ENCODE measurements at places on chromosomes 13 and 19.
A peak's percentile ranks its signal among the peaks of the same experiment; 100 is the strongest.

DNA sequence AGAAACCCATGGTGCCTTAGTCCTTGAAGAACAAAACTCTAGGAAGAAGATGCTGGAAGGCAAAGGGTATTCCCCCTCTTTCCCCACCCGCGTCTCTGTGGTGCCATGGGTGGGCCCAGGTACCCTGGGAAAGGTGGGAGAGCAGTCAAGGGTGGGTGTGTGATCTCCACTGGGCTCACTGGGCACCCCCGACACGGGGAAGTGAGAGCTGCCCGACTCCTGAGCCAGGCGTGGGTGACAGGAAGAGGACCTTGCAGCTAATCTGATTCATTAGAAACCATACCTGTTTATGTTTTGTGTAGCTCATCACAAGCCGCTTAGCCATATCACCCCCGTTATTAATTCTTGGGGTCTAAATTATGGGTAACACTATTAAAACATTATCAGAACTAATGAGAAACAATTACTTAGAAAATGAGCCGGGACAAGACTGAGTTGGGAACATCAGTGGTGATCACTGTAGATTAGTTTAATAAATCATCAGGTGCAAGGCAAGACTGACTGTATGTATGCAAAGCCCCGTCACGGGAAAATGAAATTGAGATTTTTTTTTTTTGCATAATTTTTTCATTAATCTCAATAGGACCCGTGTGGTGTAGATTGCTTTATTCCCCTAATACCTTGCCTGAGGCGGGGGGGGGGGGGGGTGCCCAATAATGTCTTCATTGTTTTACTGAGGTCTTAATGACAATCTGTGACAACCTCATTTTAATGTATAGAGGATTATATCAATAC lies 77.3 kb downstream of the ZIC5 start:
- no peak for DNase-seq

- DNase-seq, result no peak
Observed at GRCh38 chr19:6876748-6877147, 10.6 kb upstream of the ADGRE1 start.

DNA sequence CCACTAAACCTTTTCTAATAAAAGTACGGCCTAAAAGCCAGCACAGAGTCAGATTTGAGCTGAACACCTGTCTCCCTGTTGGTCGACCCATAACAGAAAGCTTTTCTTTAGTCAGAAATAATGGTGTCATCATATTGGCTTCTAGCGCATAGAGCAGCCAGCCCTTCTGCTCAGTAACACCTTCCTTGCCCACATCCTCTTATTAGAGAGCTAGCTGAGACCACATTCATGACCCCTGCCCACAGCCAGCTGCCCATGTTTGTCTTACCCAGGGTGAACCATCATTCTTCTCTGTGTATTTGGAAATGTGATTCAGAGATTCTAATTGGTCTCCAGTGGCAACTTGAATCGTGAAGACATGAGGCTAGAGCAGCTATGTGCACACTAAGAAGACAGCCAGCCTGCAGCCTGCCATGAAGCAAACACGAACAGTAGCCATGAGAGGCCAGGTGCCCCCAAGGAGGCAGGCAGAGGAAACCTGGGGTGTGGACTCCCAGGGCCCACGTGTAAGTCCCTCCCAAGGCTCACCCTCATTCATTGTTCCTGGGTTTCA lies 82.3 kb upstream of the PDCD5 start:
- DNase-seq, result no peak

- no peak for DNase-seq
Observed at GRCh38 chr13:39603424-39603947, 493 bp upstream of the LHFPL6 start.

DNA sequence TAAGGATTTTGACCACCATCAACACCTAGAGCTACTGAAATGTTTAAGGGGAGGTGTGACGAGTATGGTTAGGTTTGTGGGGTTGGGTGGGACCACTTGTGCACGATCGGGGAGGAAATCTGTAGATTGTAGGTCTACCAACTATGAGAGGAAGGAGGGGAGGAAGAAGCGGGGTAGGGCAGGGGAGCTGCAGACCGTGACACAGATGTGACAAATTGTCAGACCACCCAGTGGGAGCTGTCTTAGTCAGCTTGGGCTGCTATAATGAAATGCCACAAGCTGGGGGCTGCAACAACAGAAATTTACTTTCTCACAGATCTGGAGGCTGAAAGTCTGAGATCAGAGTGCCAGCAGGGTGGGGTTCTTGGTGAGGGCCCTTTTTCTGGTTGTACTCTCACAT lies 62.2 kb upstream of the ARGLU1 start:
- DNase-seq, result no peak

DNA sequence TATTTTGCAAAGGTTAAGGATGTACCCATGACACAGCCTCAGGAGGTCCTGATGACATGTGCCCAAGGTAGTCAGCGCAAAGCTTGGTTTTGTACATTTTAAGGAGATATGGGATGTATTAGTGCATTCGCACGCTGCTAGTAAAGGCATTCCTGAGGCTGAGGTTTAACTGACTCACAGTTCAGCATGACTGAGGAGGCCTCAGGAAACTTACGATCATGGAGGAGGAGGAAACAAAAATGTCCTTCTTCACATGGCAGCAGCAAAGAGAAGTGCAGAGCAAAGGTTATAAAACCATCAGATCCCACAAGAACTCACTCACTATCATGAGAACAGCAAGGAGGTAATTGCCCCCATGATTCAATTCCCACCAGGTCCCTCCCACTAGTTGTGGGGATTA lies 1017.4 kb downstream of the EFNB2 start:
- DNase-seq, result no peak

- no peak for DNase-seq
Observed at GRCh38 chr19:50321831-50322230, 7.3 kb downstream of the KCNC3 start.

- no peak for DNase-seq
Observed at GRCh38 chr19:6413721-6414643, 10.6 kb downstream of the KHSRP start.

GRCh38 chr19:41373993-41374392 lies 2.3 kb upstream of the TMEM91 start:
- peak; percentile 84 for DNase-seq

- DNase-seq, result no peak
Observed at GRCh38 chr19:46728693-46729339, 11.9 kb upstream of the PRKD2 start.

GRCh38 chr13:58712191-58712590 lies 1080.6 kb downstream of the PCDH17 start:
- DNase-seq, result no peak

DNA sequence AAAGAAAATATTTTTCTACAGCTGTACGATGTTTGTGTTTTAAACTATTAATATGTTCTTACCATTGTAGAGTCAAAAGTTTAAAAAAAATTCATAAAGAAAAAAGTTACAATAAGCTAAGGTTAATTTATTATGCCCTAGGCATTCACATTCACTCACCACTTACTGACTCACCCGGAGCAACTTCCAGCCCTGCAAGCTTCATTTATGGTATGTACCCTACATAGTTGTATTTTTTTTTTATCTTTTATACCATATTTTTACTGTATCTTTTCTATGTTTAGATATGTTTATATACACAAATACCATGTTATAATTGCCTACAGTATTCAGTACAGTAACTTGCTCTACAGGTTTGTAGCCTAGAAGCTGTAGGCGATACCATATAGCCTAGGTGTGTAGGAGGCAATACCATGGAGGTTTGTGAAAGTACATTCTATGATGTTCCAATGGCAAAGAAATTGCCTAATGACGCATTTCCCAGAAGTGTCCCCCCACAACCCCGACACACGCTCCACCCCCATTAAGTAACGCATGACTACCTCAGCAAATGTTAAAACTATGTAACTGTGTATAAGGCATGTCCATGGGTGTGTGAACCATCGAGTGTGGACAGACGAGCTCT lies 60.4 kb downstream of the SLITRK6 start:
- no peak for DNase-seq

GRCh38 chr19:15365264-15365663 lies 14.3 kb downstream of the AKAP8 start:
- no peak for DNase-seq

DNA sequence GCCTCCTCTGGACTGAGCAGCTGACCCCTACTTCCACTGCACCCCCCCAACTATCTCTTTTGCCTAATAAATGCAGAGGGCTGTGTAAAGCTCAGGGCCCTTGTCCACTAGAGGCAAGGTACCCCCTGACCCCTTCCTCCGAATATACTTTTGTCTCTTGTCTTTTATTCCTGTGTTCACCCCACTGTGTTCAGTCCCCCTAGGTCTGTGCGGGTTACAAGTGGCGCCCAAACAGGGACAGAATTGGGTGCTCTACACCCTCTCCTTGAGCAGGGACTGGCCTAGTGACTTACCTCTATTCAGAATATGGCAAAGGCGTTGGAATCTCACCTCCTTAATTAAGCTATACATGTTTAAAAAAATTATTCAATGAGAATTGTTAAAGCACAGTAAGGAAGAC lies 15.0 kb downstream of the ZNF350 start:
- DNase-seq, result peak; percentile 0

- DNase-seq, result no peak
Observed at GRCh38 chr19:10861103-10861651, 10.2 kb upstream of the CARM1 start.

GRCh38 chr13:90800082-90800746 lies 547.3 kb upstream of the MIR17HG start:
- DNase-seq, result no peak

GRCh38 chr13:50125554-50126262 lies 110.5 kb downstream of the KCNRG start:
- DNase-seq, result peak; percentile 79

DNA sequence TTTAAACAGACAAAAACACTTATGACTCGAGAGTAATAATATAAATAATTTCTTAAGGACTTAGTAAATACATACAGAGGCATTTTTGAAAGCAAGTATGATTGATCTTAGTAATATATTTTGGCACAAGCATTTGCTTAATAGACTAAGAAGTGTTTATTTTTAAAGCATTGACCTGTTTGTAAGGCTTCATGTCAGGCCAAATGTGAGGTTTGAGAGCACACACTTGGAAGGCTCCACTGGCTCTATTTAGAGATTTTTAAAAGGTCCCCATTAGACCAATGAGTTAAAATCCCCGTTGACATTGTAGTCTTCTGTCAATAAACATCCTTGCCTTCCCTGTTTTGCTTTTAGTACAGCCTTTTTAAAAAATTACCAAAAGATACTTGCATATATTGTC lies 50.4 kb downstream of the ATP8A2 start:
- DNase-seq, result no peak

DNA sequence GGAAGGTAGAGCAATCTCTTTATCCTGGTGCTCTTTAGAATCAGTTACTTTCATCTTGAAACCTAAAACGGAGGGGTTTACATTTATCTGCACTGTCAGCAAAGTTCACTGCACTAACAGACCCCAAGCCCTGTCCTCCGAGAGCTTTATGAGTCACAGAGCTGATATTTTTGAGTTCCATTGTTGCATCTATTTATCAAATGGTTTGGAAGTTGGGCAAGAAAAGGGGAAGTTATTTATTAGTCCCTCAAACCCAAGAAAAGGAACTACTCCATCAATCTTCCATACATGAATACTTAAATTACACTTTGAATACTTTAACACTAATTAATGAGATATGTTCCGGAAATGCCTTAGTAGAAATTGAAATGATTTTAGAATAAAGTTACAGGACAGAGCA lies 55.5 kb downstream of the EDNRB start:
- no peak for DNase-seq

- DNase-seq, result no peak
Observed at GRCh38 chr19:13561461-13561860, 55.2 kb upstream of the CACNA1A start.

DNA sequence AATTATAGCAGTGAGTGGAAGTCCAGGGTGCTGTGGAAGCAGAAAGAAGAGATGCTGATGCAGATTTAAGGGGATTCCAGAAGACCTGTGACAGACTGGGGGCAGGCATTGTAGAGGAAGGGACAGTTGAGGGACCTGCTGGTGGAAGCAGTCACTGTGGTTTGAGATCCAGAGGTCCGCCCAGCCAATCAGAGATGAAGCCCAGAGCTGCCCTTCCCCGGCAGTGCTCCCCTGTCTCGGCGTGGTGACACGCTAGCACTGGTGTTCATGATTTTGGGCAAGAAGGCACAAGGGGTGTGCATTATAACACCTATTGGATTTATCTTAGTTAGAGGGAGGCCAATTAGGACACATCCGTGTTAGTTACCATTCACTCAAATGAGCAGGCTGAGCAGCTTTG lies 16.1 kb downstream of the TNFRSF19 start:
- DNase-seq, result no peak

DNA sequence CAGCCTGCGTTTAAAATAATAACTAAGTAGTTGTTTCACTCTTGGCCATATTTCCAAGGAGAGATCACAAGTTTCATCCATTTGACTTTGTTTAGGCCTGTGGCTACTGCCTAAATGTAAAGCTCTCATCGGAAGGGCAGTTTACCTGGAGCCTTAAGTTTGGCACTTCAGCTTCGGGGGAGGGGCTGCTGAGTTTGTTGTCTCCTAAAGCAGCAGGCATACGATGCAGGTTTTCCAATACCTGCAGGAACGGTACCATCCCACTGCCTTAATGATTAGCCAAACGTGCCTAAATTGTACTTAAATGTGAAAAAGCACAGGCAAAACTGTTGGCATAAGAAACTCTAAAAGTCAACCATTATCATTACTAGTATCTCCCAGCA lies 63.1 kb downstream of the CRYL1 start:
- no peak for DNase-seq

DNA sequence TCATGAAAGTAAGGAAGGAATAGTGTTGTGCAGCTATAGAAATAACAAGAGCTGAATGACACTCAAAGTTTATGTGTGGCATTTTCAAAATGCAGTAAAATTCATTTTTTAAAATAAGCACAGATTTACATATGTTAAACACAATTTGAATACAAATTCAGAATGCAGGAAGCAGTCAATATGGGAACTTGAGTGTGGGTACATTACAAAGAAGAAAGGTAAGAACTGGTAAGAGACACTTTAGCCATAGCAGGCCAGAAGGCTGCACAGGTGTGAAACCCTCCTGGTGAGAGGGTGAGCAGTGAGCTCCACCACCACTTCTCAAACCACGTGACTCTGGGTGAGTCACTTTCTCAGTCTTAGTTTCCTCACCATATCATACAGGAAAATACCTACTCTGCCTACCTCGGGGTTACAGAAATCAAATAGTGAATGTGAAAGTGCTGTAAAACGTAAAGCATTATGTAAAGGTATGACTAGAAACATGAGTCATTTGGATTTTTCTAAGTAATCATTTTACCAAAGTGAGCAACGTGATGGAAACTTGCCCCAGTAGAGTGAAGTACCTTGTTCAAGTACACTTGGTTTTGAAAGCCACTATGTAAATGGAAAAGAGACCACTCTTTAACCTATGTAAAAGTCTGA lies 40.5 kb downstream of the USP12 start:
- no peak for DNase-seq

Measured in fibroblast of skin of left biceps (primary cell).